ENCODE measurements at places on chromosomes 2 and 18. TPM values are rescaled to one million over a fixed set of nuclear protein-coding genes. Genes with fewer than 3 reads are reported as not detected.

LCT gene
- not detected for total RNA-seq

SERPINB12 gene
- 0.07 TPM for total RNA-seq

DNA sequence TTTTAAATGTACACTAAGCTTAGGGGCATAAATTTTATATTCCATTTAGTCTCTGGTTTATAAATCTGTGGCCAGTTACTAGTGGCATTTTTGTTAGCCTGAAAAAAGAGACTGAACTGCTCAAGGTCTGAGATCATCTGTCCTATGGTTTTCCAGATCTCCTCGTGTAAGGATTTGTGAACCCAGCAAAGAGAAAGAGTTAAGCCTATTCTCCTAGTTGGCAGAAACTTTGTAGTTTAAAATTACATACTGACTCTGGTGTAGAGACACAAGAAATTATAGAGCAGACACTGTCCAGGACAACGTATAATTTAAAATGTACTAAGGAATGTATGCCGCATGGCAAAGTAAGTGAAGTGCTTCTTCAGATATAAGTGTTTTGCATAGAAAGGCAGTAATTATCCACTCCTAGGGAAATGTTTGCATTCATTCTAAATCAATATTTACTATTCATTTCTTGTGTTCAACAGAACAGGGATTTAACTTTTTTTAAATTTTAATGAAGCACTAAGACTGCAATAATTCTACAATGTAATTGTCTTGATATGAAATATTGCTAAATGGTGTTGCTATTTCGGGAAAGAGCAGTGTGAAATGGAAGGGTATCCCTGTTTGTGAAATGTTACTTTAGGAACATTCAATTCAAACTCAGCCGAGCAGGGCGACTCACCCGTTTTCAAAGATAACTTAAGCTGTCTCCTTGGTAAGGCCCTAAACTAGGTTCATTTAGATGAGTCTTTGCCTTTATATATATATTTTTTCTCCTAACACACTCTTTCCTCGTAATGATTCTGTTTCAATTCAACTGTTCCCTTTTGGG, 508.4 kb upstream of the ZEB2 start:
- DNase-seq: no peak

- no peak for DNase-seq
Observed at GRCh38 chr18:79677221-79677620, 2.4 kb upstream of the CTDP1 start.

GRCh38 chr2:193580176-193580950, 1385.6 kb upstream of the TMEFF2 start:
- DNase-seq: no peak

- DNase-seq: no peak
Observed at GRCh38 chr2:23632386-23632785, 247.4 kb downstream of the KLHL29 start.

DNA sequence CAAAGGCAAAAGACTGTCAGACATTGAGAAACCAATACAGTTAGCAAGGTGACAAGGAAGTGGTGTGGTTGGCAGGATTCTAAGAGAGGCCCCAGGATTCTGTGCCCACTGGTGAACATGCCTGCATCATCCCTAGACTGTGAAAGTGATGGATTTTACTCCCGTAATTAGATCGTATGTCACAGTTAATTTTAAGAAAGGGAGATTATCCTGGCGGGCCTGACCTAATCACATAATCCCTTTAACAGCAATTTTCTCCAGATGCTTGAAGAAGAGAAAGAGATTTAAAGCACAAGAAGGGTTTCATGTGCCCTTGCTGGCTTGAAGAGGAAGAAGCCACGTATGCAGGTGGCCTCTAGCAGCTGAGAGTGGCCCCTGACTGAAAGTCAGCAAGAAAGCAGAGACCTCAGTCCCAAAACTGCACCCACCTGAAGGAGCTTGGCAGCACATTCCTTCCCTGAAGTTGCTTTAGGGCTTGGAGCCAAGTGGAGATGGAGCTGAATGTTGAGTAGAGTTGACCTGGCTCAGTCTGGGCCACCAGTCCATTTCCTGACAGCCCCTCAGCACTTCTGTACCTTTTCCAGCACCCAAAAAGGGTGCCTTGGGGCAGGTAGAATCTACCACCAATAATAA, 49.1 kb downstream of the GTF3C3 start:
- no peak for DNase-seq

- DNase-seq: no peak
Observed at GRCh38 chr18:52541056-52541455, 201.1 kb downstream of the DCC start.

DNA sequence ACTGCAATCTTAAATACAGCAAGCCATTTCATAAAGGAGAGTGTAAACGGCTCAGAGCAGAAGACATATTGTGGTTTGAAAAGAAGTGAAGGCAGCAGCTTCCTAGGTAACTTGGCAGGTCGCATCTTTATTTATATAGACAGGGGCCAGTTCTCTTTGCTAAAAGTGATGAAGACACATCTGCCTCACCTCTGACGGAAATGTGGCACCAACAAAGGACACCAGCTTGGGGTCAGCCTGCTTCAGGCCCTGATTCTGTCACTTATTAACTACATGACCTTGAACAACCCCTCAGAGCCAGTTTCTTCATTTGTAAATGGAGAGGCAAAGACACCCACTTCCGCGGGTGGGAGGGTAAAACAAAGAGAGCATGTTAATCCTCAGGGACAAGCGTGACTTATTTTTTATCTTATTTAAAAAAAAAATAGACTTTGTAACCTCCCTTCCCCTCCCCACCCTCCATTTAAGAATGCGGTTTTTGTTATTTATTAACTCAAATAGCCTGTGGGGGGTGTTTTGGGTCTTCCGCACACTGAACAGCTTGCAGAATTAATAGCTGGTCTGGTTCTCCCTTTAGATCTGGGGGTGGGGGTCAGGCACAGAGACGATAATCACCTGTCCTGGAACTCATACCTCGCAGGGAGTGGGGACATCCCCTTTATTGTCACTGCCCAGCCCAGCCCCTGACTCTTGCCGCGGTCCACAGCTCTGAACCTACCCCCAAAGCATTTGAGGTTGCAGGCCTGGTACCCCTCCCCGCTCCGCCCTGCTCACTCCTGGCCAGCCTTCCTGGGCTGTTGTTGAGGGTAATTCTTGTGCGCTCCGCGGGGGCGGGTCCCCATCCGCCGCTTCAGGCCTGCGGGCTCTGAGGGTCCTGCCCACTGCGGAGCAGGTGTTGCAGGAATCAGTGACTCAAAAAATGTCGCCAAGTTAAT, 64.2 kb upstream of the TMEM17 start:
- DNase-seq: no peak

DNA sequence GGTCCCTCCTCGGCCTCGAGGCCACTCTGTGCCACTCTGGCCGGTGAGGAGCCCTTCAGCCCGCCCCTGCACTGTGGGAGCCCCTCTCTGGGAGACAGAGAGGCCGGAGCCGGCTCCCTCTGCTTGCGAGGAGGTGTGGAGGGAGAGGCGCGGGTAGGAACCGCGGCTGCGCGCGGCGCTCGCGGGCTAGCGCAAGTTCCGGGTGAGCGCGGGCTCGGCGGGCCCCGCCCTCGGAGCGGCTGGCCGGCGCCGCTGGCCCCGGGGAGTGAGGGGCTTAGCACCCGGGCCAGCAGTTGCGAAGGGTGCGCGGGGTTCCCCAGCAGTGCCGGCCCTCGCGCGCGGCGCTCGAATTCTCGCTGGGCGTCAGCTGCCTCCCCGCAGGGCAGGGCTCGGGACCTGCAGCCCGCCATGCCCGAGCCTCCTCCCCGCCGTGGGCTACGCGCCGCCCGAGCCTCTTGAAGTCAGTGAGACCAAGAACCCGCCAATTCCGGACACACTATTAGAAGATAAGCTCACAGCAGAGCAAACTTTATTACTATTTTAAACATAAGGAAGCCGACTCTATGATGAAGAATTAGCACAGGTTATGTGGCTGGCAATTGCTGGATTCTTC, 825.8 kb upstream of the FANCL start:
- no peak for DNase-seq

DNA sequence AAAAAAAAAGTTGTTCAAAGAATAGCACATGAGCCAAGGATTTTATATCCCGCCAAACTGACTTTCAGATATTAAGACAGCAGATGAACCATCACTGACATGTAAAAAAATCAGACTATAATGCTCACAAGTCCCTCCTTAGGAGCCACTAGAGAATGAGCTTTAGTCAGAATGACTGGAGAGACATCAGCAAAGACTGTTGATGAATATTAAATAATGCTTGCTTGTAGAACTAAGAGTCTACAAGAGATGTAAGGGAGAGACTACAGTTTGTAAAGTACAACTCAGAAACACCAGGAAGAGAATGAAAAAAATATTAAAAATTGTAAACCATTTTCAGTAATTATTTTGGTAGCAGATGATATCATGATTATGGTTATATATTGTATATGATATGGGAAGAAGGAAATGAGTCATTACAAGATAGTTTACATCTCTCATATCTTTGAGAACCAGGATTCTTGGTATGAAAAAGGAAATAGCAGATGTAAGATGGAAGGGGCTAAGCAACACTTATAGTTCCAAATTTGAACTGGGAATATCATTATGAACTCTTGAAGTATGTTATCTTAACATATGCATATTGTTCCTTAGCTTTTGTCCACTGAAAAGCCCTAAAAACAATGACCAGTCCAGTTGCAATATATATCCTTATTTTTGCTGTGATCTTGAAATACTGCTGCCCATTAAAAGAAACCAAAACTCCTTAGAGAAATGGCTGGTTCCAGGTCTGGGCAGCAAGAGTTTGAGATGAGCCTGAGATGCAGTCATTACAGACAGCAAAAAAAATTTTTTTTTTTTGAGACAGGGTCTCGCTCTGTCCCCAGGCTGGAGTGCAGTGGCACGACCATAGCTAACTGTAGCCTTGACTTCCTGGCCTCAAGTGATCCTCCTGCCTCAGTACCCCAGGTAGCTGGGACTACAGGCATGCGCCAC, 55.7 kb downstream of the PTPN2 start:
- DNase-seq: no peak

DNA sequence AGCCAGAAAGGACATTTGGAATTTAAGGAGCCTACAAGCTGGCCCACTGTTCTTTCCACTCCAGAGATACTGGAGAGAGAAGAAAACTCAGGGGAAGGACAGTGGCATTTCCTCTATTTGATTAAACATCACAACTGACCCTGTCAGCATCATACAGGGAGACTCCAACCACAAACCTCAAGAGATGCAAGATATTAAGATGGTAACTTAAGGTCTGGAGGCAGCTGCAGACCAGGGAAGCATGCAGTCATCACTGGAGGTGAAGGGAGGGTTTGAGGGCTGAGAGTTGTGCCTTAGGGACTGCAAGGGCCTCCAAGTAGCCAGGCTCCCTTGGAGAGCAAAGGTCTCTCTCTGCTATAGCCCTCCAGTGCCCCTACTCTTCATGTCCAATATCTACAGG, 67.4 kb downstream of the RNF152 start:
- DNase-seq: no peak

Measured in foreskin keratinocyte (primary cell).